ENCODE measurements at places on chromosomes 6 and 20.

- DNase-seq = no peak
These were observed 2.7 kb upstream of the DLL1 start for GRCh38 chr6:170293341-170294231.

DNA sequence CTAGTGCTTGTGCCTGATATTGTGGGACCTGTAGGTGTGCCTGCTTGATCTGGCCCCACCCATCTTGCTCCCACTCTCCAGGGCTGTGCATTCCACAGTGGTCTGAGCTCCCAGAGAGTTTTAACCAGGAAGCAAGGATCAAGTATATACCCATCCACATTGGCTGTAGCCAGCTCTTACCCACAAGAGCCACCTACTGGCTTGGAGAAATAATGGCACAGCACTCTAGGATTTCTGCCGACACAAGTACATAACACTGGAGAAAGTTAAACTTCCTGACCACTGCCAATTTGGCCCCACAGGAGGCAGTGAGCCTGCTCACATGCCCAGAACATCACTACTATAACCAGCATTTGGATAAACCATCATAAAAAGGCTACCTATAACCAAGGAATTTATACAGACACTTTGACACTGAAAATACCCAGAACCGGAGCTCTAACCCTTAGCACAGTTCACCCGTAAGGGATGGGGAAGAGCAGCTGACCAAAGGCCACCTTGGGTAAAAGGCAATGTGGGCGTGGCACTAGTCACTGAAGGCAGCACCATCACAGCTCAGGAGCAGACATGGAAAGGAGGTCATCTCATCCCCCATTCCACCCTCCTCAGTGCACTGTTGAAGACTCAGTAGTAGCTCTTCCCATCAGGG is 440.4 kb downstream of the BTBD3 start:
- no peak for DNase-seq

DNA sequence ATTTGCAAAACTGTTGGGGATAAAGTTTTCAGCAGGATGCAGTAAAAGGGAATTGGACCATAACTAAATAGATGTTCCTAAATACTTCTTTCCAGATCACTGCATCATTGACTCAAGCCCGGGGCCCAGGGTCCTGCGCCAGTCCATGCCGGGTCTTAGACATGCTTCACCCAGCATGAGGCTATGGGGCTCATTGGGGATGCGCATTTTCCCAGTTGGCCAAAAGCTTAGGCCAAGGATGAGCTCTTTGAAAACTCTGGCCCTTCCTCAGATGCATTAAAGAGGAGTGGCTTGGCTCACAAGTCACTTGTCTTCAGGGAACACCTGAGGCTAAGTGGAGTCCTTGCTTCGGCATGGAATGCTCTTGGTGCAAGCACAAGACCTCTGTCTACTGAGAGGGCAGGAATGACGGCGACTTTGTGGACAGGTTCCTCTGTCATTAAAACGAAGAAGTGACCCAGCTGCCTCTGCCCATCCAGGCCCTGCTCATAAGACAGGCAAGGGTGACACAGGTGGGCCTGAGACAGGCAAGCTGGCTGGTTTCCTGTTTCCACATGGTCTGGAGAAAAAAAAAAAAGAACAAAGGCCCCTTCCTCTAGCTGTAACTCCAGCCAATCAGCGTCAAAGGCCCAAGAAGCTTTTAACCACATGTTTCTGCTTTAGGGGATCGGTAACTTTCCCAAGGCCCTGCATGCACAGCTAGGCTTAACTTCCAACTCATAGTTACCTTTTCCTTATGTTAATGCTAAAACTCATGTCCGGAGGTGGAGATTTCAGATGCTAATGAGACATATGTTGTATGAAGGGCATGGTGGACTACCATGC is 81.4 kb upstream of the CDH4 start:
- no peak for DNase-seq

- no peak for DNase-seq
These were observed 756.1 kb upstream of the EPHA7 start for GRCh38 chr6:94175465-94175864.

DNA sequence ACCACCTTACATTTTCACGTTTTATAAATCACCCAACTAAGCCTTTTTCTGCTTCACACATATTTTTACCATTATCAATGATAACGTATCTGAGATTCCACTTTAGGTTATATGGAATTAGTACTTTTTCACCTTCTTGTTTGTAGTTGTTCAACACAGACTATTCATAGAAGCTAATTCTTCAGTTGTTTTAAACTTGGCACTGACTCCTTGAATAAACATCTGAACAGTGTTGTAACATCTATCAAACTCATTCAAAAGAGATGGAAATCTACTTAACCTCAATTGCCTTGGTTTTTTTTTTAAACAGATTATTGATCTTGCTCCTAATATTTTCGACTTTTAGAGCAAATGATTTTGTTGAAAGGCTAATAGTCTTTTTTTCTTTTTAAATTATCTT is 34.2 kb downstream of the PTPRA start:
- DNase-seq = no peak

DNA sequence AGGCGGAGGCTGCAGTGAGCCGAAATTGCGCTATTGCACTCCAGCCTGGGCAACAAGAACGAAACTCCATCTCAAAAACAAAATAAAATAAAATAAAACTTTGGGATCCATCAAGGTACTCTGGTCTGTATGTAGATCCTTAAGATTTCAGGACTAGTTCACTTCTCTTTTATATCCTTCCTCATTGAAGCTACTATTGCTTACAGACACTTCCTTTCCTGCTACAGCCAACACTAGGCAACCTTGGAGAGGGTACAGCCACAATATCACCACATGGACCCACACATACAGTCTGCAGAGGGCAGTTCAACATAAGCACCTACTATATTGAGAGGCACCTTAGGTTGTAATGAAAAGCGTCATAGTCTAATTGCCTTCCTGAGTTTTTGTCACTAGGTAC is 113.3 kb downstream of the ATXN1 start:
- DNase-seq = no peak

DNA sequence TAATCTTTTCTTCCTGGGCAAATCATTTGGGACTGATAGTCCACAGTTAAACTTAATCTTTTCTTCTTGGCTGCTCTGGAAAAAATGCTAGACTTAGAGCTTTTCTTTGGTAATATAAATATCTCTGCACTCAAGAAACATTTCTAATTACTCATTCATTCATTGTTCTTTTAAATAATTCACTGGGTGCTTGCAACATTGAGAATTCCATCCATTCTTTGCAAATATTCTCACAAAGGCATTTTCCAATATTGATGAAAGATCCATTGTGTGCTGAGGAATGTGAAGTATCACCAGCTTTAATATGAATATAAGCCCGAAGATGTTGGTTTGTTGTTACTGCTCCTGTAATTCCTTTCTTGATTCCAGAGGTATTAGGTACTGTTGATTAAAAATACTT is 38.4 kb downstream of the AKAP7 start:
- DNase-seq = no peak

GRCh38 chr20:50540620-50541605 is 30.7 kb downstream of the PTPN1 start:
- no peak for DNase-seq

Data from activated naive CD8-positive, alpha-beta T cell treated with anti-CD3 and anti-CD28 coated beads, Interleukin-2, amount 50 U/mL, for 16 hours (primary cell).